HEK293T (cell line): ENCODE measurements at places on chromosomes 16 and 17.

DNA sequence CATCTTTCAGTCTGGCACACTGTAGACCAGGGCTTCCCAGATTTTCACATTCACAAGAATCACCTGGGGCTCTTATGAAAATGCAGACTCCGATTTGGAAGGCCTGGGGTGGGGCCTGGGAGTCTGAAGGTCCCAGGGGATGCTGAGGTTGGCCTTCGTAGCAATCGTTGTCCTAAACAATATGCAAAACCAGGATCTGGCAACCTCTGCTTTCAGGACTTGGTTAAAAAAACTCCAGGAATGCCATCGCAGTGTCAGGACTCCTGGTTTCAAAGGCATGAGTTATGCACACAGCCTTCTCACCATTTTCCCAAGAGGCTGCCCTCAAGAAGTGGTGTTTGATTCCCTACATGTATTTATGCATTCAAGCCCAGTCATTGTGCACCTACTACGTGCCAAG is 6.7 kb downstream of the CLEC19A start:
- DNase-seq: no peak

DNA sequence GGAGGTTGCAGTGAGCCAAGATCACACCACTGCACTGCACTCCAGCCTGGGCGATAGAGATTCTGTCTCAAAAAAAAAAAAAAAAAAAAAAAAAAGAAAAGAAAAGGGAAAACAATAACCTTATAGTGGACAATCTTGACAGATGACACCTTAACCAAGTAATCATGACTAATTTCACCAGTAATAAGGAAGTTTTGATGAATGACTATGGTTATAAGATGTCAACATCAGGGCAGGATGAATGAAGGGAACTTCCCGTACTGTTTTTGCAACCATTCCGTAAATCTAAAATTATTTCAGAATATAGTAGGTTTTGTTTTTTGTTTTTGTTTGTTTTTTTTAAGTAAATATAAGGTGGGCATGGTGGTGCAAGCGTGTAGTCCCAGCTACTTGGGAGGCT is 23.0 kb downstream of the GSPT1 start:
- DNase-seq: no peak

DNA sequence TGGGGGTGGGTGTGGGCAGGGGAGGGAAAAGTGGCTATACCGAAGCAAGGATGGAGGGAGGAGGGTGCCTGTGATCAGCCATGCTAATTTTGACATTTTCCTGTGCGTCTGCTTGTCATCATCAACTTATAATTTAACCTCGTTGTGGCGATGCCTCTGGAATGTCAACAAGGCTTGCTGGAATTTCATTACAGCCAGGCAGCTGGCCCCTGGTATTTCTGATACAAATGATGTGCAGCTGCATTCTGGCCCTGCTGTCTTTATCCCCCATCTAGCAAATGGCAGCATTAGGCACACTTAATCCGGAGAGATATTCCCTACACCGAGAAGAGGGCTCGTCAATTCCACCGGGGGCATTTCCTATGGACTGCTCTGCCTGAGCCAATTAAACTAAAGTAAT is 278.3 kb upstream of the CCL2 start:
- DNase-seq: no peak

DNA sequence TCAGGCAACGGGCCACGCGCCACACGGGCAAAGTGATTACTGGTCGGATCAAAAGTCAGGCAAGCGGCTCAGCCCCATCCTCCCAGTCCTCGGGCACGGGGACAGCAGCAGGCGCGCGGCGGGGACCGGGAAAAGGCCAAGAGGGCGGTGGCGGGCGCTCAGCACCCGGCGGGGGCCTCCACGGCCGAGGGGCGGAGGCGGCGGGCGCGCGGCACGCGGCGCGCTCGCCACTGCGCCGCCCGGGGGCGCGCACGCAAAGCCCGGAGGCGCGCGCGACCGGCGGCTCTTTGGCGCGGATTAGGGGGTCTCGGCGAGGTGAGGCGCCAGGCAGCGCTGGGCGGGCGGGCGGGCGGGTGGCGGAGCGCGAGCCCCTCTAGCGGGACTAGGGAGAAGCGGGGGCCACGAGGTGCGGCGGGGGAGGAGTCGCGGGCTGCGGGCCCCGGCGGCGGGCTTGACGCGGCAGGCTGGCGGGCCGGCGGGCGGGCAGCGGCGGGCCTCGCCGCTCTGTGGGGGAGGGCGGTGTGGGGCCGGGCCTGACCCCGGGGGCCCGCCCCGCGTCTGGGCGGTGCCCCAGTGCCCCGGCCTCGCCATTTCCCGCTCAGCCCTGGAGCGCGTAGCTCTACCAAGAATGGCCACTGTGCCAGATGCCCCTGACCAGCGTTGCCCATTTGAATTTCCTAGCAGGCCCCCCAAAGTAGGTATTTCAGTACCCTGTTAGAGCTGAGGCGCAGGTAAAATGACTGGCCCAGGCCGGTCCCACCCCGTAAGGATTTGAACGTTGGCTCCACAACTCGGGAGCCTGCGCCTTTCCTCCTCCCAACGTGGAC is at the start of the genes ACACA and TADA2A:
ACACA (minus strand) TSS at position 202 of the 827 bp plus-strand sequence. CDS start 537 bp downstream, outside the sequence.
TADA2A (plus strand) TSS at position 252 of the 827 bp plus-strand sequence. CDS start 4,480 bp downstream, outside the sequence.
- DNase-seq: peak; percentile 82

DNA sequence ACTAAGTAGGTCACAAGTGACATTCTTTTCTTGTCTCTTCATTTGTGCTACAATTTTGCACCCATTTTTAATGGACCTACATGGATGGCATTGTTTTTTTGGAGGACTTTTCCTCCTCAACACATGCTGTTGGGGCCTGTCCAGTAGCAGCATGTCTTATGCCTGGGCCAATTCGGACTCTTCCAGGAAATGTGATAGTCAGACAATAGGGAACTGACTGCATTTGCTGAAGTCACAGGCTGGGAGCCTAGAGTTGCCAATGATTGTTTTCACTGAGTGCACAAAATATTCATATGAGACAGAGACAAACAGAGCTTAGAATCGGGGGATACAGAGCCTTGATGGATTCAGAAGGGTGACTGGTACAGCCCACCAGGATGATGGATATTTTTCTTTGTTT is 867.3 kb upstream of the GOT2 start:
- no peak for DNase-seq
